Activated CD8-positive, alpha-beta T cell treated with anti-CD3 and anti-CD28 coated beads, Interleukin-2, amount 10 ng/mL, durations not matched to agents 7 days and 5 days (primary cell): ENCODE measurements at places on chromosomes 7 and 10.

DNA sequence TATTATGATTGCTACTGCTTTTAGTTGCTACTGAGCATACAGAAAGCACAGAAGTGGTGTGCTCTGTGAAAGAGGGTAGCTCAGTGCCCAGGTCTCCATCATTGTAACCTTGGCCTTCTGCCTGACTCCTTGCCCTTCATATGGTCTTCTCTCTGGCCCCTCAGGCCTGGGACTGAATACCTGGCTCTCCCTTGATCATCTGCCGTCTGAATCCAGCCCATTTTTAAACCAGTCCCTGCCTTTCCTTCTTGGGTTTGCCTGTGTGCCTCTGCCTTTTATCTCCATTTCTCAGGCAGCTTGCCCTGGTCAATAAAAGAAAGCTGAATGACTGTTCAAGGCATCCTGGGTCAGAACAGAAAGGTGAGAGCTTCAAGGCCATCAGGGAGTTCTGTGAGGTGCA, 109.1 kb upstream of the ZNF438 start:
- peak; percentile 4 for DNase-seq

DNA sequence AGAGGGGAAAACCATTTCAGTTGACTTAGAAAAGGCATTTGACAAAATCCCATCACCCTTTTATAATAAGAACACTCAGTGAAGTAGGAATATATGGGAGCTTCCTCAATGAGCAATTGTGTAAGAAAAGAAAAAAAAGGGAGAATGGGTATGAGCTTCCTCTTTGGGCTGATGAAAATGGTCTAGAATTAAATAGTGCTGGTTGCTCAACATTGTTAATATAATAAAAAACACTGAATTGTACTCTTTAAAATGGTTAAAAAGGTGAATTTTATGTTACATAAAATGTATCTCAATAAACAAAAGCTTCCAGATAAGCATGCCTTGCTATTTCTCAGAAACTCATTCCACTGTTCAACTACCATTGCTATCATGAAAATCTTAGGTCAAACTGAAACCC, 40.6 kb downstream of the LRRC17 start:
- no peak for DNase-seq

GRCh38 chr10:117391436-117392205, 16.4 kb upstream of the PDZD8 start:
- no peak for DNase-seq

DNA sequence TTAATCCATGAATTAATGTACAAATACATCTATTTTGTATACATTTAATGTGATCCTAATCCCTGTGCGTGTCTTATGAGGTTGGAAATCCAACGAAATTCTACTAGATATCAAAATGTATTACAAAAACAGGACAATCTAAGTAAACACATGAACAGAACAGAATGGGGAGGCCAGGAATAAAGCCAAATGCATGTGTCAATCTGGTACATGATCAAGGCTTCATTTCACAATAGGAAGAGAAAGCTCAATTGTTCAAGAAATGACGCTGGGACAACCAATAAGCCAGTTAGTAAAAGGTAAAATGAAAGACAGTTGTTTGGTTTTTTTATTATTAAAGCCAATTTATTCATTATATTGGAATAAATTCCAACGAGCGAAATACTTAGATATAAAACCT, 83.0 kb downstream of the COL13A1 start:
- DNase-seq = no peak

- no peak for DNase-seq
These were observed 125.8 kb downstream of the PTPRN2 start for GRCh38 chr7:158461824-158462223.

DNA sequence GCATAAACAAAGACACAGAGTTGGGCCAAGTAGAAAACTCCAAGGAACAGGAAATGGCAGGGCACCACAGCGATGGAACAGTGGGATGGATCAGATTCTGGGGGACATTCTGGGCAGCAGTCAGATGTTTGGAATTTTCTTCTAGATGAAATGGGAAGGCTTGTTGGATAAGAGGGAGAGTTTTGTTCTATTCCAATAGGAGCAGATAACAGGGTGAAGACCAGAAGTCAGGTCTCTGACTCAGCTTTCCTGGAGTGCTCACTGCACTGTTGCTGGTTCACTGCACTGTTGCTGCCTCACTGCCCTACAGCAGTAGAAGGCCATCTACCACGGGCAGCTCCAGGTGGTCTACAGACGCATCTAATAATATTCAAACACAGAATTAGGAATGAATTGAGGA, 135.6 kb downstream of the ATE1 start:
- no peak for DNase-seq

GRCh38 chr7:15557186-15557585, 4.6 kb downstream of the AGMO start:
- DNase-seq = no peak

GRCh38 chr7:13257661-13258060, 570.2 kb downstream of the ARL4A start:
- no peak for DNase-seq

DNA sequence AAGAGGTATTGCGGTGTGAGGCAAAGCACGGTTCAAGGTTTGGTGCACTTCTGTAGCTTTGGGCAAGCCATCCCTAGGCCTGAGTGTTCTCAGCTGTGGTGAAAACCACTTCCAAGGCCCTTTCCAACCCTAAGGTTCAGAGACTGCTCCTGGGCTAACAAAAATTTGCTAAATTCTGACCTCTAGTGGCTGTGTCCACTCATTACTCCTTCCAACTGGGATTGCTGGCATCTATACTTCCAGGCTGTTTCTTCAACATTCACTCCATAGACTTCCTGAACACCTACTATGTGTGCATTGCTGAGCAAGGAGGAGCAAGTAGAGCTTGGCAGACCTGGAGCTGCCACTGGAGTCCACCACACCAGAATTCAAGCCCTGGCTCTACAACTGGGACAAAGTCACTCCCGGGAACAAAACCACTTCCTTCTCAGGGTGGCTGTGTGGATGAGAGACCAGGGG, 29.3 kb upstream of the SH3PXD2A start:
- peak; percentile 29 for DNase-seq

DNA sequence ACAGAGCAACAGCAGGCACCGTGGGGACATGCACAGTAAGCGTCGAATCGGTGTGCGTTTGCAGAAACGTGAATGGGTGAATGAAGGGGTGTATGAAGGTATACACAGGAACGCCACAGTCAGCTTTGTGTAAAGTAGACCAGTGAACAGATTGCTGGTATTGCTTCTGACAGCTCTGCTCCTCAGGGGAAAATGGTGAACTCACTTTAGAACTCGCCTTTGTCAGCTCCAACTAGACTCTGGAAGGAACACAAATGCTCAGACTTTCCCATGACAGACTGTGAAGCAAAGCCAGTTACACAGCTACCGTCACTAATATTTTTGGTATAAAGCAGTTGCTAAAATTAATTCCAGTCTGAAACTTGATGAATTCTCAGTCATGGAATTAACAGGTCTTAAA, 78.9 kb downstream of the CUX1 start:
- no peak for DNase-seq

GRCh38 chr10:97532935-97533671, 34.4 kb downstream of the UBTD1 start:
- DNase-seq = no peak
